A172 (cell line): ENCODE measurements at places on chromosomes 1 and 21. TPM values are rescaled to one million over a fixed set of nuclear protein-coding genes. Genes with fewer than 3 reads are reported as not detected.
A peak's percentile ranks its signal among the peaks of the same experiment; 100 is the strongest.

DNA sequence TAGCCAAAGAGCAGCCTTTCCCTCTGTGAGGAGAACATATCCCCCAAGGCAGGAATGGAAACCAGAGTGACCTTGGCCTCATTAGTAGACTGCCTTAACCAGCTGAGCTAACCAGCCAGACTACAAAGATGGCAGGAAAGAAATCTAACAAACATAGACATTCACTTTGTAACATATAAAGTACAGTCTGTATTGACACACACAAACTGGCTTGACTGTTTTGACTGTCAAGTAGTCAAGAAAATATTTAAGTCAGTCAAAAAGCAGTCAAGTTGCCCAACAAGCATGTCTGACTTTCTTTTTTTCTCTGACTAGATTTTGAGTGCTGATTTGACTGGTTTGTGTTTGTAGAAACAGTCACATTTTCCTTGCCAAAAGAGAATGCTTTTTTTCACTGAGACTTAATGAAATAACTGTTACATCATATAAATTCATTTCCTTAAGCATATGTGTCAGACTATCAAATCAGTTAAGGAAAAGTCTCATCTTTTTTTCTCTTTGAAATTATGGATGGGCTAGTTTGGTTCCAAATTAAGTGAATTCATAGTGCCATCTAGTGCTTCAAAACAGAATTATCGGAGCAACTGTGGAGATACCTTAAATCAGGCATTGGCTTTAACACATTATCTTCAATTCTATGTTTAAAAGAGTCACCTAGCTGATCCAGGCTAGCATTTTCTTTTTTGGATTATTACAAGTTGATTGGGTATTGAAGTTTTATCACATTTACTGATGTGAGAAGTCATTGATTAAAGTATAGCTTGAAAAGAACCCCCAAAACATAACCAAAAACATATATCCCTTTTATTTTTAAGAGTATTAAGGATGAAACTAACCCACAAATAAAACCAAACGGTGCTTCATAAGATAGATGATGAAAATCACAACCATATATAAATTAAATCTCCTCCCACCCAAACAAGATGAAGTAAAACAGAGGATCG lies 75.0 kb downstream of the ATP6V1G3 start:
- peak; percentile 75 for DNase-seq

DNA sequence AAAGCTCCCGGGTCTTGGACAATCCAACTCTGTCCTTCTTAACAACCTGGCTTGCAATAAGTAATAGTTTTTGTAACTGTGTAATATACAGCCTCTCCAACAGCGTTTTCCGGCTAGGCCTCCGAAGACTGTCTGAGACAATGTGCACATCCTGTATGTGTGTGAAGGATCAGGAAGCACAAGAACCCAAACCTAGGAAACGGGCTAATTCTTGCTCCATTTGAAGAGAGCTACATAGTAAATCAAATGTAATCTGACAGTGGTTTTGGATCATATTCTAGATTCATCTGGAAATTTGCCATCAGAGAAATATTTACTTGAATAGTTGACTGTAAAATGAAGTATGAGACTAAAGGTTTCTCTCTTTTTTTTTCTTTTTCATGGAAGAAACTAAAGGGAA lies 1.2 kb downstream of the GPR52 start:
- DNase-seq: no peak

DNA sequence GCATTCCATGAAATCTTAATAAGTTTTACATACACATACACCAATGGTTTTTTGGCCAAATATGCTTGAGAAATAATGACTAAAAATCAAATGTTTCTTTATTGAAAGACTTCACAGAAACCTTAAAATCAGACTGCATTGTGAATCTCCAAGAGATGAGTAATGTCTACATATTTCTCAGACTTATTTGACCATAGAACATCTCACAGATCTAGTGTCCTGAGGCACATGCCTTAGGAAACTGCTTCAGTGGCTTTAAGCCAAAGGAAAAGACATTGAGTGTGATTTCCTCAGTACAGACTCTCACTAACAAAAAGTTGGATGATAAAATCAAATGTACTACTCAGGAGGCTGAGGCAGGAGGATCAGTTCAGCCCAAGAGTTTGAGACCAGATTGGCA lies 6.2 kb upstream of the C1orf105 start:
- DNase-seq: no peak

DNA sequence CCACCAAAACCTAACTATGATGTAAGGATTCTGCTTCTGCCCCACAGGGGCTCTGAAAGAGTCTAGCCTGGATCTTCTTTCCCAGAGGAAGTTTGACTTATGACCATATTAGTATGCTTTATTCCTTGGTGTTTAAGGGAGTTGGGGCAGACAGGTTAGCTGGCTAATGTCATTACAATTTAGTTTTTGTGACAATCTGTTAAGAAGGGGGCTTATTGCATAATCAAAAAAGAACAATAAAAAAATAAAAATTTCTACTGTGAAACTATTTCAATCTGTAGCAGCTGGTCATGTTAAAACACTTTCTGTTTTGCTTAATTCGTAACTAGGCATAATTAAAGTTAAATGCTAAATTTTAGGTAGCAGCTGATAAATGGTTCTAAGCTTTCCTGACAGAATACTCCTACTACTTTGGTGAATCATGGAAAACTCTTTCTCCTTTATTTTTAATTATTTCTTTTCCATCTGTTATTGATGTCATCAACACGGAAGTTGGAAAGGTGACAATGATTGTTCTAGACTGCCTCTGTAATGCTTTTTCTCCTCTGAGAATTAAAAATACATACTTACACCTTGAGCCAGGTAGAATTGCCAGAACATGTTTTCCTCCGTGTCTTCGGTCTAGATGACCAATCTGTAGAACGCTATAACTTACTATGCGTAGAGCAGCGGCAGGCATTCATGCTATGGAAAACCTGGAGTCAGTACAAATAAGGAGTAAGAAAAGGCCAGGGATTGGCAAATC lies 18.6 kb downstream of the DYRK3 start:
- no peak for DNase-seq

- DNase-seq: no peak
These were observed 9.7 kb downstream of the ZNF362 start for GRCh38 chr1:33265780-33266605.

- DNase-seq: peak; percentile 16
These were observed 10.3 kb downstream of the ALX3 start for GRCh38 chr1:110060034-110060661.

GRCh38 chr1:224542783-224543440 lies 73.2 kb upstream of the CNIH3 start:
- DNase-seq: peak; percentile 100

GRCh38 chr1:1349256-1350012 lies at the start of gene DVL1:
DVL1 (minus strand) TSS chr1:1349418; CDS start chr1:1349065, 353 bp downstream.
- no peak for DNase-seq

- no peak for DNase-seq
These were observed 188.2 kb upstream of the PLXNA2 start for GRCh38 chr1:208432346-208432745.

DNA sequence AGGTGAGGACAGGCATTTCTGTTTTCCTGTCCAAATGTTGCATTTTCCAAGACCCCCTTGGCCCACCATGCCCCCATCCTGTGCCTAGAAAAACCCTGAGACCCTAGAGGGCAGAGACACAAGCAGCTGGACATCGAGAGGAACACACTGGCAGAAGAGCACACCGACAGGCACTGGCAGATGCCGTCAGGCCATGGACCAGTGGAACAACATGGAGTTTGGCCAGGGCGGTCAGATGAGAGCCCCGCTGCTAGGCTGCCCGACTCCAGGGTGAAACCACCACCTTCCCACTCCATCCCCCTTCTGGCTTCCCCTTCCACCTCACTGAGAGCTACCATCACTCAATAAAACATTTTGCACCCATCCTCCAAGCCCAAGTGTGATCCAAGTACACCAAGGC lies 438.4 kb downstream of the SIPA1L2 start:
- no peak for DNase-seq

GRCh38 chr1:201730611-201731010 lies 98.3 kb upstream of the IPO9 start:
- no peak for DNase-seq

DNA sequence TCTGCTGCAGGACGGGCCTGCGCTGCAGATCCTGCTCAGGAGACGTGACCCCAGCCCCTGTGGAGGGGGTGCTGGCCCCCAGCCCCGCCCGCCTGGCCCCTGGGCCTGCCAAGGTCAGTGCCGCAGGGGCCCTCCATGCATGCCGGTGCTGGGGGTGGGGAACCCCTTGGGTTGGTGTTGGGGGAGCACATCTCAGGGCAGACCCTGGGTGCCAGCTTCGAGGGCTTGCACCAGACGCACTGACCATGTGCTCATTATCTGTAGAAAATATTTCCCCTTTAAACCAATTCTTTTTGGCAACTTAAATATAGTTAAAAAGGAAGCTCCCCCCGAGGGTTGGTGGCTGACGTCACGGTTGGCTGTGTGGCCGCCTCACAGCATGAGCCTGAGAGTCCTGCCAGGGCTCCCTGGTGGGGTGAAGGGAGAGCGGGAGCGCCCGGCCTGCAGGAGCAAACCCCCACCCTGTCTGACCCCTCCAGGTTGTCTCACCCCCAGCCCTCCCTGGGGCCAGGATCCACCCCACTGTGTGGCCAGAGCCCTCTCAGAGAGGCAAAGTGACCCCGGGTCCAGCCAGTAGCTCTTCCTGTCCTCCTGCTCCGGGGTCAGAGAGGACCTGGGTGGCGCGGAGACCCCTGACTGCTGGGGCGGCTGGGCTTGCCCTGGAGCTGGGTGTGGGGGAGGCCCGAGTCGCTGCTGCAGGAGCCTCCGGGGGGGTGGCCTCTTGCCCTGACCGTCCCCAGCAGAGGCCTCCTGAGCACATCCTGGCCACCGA lies 5.3 kb upstream of the PFKL start:
- peak; percentile 68 for DNase-seq

GRCh38 chr1:7667625-7668218 lies 103.4 kb upstream of the VAMP3 start:
- peak; percentile 52 for DNase-seq

GRCh38 chr1:223231581-223231980 lies 88.5 kb upstream of the TLR5 start:
- no peak for DNase-seq

- DNase-seq: no peak
These were observed 24.1 kb downstream of the TNNT2 start for GRCh38 chr1:201353186-201353940.

DNA sequence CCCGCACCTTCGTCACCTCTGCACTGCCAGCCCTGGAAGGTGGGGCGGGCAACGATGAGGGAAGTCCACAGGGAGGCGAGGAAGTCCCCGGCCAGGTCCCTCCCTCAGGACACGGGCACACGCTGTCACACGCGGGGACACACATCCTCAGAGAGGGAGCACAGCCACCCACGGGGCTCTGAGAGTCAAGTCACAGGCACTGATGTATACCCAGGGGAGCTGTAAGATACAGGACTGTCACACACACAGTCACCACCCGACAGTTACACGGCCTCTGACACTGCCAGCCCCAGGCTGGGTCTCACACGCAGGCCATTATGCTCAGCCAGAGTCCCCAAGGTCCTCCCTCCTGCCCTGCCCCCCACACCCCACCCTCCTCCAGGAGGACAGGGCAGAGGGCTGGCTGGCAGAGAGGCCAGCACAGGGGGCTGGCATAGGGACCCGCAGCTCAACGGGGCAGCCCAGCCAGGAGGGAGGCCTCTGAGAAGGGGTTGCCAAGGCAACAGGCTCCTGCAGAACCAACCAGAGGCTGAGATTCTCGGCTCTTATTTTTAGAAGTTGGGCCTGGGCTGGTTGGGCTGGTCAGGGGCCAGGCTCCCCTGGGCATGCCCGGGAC lies 17.7 kb upstream of the ADGRB2 start:
- no peak for DNase-seq

LMX1A gene
- not detected in 2 replicates for total RNA-seq

LAMB3 gene
- 7.0 and 13.7 TPM in 2 replicates for total RNA-seq

TMEM200B gene
- total RNA-seq: 0.03 and 0.43 TPM in 2 replicates

SFN gene
- 20.6 and 30.1 TPM in 2 replicates for total RNA-seq

QSOX1 gene
- 222 and 273 TPM in 2 replicates for total RNA-seq

CFAP410 gene
- 26.3 and 27.8 TPM in 2 replicates for total RNA-seq

ARHGEF16 gene
- 1.8 and 3.6 TPM in 2 replicates for total RNA-seq

SELP gene
- total RNA-seq: not detected in 2 replicates

PSEN2 gene
- total RNA-seq: 45.7 and 46.0 TPM in 2 replicates

ANKRD45 gene
- 0.29 and 0.96 TPM in 2 replicates for total RNA-seq
